GM18507 (cell line): ENCODE measurements at places on chromosomes 11 and 22.
A peak's percentile ranks its signal among the peaks of the same experiment; 100 is the strongest.

DNA sequence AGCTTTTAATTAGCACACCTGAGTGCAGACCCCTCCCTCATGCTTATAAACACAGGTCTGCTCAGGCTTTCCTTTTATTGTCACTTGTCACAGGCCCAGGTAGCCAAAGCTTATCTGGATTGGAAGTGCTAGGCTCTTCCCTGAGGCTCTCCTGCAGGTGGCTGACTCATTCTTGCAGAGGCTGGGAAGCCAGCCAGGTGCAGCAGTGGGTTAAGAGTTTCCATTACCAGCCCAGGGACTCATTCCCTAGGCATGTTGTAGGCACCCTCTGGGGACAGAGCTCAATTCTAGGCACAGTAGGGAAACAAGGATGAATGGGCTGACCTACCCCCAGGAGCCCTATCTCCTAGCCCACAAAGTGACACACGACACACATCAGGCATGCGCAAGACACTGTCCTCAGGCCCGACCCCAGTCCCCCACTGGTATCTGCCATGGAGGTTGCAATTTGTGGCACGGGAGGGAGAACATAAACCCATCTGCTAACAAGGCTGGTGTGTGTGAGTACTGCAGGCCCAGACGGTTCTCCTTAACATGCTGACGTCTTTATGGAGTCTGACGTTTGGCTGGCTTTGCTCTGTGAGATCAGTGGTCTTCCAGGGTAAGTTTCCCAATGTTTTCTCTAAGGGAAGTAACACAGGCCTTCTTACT, 94.2 kb downstream of the ABTB2 start:
- no peak for DNase-seq

DNA sequence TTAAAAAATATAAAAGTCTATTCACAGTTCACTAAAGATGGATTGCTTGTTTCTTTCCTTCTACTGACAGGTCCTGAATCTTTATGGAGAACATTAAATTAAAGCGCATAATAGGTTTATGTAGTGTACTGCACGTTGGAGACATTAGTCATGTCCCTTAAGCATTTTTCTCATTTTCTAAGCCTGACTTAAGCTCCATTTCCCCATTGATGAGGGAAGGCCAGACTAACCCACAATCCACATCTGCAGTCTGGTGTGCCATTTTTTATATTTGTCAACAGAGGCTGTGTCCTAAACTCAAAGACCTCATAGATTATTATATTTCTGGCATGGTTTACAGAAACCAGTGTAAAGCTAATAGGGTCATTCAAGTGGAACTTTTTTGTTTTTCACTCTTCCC, 39.9 kb downstream of the CADM1 start:
- DNase-seq, result no peak

DNA sequence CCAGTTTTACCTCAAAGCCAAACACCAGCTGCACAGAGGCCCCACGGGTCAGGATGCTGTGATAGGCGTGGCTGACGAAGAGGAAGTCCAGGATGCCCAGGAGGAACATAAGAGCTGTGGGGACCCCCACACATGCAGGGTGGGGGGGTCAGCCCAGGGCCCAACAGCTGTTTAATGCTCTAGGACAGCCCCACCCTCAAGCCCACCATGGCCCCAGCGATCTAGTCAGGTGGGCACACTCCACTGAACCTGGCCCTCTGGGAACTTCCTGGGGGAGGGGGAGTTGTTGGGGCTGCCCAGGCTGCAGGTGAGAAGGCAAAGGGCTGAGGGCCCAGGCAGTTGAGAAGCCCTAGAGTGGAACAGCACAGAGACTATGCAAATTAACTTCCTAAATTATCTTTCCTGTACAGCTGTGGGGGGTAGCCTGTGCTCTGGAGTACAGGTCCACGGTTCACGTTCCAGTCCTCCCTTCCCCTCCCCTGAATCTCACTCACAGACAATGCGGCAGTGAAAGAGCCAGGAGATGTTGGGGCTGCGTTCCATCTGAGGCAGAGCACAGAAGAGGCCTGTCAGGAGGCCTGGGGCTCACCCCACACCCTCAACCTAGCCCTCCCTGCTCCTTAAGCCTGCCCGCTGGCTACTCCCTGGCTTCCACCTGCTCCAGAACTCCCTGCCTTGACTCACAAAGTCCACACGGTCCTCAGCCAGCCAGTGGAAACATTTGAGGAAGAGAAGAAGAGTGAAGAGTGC, 1.9 kb downstream of the SYVN1 start:
- no peak for DNase-seq

GRCh38 chr11:10488121-10488933, 33.3 kb downstream of the AMPD3 start:
- DNase-seq, result no peak

DNA sequence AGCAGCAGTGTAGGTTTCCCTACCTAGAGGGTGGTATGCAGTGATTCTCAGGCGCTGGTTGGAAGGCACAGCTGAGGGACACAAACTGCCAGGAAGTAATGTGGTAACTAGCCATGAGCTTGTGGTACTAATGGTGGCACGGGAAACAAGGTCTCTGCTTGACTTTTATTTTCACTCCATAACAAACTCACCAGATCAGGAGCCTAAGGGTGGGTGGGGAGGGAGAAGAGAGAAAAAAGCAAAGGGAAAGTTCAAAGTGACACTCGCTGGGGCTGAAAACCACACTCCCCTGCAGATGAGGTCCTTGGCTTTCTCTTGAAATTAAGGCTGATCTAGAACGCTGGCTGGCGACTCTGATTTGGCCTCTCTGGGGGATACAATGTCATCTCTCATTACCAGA, 22.0 kb downstream of the TRAF6 start:
- no peak for DNase-seq

GRCh38 chr11:35943713-35944502, at the start of gene LDLRAD3:
TSS of gene LDLRAD3 (plus strand) at chr11:35944062. CDS start at chr11:35944099, 37 bp downstream.
- DNase-seq, result peak; percentile 22

- DNase-seq, result no peak
Observed at GRCh38 chr11:126438691-126439090, 83.2 kb downstream of the ST3GAL4 start.

DNA sequence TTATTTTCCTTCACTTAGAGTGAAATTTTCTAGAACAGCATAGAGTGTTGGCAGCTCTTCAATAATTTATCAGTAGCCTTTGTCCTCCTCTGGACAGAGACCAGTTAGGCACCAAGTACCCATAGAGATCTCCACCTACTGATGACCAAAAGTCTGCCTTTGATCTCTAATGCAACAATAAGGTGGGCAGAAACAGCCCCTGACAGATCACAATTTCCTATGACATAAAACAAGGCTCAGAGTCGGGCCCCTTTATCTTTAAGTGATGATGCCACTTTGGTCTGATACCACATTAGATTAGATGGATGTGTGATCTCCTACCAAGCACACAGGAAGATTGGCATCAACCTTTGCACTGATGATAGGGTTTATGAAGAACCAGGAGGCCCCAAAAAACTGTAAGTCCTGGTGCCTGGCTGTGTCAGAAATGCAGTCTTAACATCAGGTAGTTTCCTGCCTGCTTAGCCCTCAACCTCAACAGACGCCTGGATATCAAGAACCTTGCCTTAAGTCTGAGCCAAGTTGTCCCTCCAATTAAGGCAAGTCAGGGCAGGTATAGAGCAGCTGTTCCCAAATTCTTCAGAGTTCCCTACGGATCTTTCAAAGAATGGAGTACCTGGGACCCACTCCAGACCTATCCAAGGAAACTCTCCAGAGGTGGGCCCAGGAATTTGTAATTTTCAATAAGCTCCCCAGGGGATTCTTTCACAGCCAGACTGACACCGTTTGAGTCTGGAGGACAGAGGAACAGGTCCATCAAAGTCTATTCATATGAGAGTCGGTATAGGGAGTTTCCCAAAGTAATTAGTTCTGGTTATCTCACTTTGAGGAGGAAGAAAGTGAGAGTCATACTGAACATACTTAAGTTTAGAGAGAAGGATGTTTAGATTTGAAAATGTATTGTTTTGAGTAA, 30.6 kb upstream of the TMPRSS4 start:
- no peak for DNase-seq

DNA sequence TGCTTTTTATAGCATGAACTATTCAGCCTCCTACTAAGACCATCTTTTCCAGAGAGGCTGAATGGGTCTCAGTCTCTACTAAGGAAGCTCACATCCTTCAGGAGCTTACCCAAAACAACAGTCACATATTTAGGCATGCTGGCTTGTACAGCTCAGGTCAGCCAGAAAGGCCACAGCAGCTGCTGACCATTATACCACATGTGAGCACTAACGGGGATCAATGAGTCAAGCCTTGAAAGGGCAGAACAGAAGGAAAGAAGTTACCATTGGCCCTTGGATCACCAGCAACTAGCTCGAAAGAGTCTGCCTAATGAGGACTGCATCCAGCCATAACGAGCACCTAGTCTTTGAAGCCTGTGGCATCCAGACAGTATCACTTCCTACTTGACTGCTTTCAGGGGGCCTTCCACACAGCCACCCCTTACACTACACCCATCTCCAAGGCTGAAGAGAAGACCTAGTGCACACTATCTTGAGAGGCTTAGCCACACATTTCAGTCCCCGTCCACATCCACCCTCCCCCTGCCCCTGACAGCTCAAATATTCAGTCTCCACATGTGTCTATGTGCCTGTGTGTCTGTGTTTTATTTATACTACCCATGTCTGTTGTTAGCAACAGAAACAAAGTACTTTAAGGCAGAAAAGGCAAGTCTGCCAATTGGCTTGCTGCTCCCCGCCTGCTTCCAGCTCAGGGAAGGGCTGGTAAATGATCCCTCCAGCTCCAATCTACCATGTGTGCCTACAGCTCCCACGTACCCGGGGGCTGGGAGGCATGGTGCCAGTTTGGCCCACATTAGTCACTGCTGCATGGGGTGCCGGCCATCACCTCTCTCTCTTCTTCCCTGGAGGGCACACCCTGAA, 95.5 kb downstream of the RPL27A start:
- DNase-seq, result no peak

DNA sequence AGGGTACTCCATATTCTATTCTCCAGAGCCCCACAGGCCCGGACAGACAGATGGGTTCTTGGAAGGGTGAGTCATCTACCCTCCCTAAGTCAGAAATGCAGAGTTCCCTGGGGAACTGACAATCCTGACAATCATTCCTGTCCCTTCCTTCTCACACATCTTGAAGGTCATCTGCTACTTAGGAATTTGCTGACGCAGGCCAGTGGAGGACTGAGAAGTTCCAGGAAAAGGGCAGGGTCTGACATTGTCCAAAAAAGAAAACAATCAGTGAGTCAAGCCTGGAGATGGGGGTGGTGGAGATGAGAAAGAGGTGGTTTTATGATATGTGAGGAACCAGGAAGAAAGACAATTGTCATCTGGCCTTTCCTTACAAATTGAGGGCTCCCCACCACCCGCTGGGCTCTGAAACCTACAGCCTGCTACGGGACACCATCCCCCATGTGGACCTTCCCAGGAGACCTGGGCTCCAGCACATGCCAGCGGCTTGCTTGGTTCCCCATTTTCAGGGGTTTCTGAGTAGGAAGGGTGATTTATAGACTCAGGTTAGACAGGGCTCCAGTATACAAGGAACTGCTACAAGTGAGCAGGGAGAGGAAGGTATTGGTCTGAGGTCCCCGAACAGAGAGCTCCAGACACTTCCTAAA, 12.9 kb downstream of the CD59 start:
- DNase-seq, result no peak

GRCh38 chr11:65547446-65548125, 10.6 kb downstream of the LTBP3 start:
- DNase-seq, result no peak
